ENCODE measurements at places on chromosomes 2 and 18.

DNA sequence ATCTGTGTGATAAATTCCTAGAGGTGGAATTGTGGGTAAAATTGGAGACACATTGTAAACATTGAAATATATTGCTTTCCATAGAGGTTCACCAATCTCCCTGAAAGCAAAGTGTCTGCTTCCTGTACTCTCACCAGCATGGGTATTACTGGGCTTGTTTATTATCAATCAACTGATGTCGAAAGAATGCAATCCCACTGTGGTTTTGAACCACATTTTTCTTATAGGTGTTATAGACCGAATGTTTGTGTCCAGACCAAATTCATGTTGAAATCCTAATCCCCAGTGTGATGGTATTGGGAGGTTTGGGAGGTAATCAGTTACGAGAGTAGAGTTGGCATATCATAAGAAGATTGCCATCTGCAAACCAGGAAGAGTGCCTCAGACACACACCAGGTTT, 1212.4 kb downstream of the LRP1B start:
- no peak for DNase-seq

DNA sequence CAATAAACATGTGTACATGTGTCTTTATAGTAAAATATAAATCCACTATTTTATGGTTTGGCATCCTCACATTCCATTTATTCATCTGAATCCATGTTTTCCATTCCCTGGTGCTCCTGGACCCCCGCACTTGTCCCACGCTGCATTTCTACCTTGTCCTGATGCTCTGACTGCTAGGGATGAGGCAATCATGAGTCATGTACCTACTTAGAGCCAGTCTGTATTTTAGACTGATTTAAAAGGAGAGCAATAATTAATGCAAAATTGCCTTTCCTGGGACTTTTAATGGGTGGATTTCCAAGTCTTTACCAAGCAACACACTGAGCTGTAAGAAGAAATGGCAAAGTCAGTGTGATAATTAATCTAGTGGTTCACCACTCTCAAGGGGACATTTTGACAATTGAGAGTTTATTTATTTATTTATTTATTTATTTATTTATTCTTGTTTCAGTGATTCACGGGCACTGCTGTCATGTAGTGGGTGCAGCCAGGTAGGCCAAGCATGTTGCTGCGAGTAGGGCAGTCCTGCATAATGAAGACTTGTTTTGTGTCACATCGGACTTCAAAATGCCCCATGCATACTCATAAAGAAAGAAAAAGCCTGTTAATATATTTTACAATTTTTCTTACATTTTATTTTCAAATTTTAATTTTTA, 419.3 kb upstream of the VWC2L start:
- DNase-seq = no peak

DNA sequence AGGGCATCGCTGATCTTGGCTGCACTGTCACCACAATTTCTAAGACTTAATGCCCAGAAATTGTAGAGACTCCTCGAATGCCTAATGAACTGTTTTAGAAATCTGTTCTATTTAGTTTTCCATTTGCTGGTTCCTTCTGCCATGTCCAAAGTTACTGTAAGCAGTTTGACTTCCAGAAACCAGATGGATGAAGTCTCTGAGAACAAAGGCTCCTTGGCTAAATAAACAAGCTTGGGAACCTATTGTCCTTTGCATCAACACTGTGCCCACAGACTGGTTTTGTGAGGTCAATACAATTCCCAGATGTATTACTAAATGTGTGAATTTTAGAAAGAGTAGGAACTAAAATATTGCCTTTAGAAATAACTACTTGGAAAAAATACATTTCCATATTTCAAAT, 600.2 kb downstream of the NYAP2 start:
- DNase-seq = no peak

GRCh38 chr2:170895023-170895757, 33.9 kb upstream of the GORASP2 start:
- no peak for DNase-seq

GRCh38 chr2:34337735-34338134, 738.6 kb upstream of the FAM98A start:
- no peak for DNase-seq

DNA sequence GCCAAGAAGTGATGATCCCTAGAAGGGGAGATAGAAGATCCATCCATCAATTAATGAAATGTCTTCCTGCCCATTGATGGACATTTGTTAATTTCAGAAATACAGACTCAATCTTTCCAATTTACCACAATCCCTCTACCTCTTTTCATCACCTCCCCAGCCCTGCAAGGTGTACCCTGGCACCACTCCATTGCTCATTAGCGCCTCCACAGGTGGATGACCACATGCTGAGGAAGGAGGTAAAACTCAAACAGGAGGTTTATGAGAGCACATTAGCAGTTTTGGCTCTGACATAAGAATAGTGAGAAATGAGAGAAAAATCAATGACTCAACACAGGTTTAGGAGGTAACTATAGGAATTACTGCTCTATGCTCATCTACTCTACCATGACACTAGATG, 208.0 kb downstream of the C1D start:
- DNase-seq = no peak

DNA sequence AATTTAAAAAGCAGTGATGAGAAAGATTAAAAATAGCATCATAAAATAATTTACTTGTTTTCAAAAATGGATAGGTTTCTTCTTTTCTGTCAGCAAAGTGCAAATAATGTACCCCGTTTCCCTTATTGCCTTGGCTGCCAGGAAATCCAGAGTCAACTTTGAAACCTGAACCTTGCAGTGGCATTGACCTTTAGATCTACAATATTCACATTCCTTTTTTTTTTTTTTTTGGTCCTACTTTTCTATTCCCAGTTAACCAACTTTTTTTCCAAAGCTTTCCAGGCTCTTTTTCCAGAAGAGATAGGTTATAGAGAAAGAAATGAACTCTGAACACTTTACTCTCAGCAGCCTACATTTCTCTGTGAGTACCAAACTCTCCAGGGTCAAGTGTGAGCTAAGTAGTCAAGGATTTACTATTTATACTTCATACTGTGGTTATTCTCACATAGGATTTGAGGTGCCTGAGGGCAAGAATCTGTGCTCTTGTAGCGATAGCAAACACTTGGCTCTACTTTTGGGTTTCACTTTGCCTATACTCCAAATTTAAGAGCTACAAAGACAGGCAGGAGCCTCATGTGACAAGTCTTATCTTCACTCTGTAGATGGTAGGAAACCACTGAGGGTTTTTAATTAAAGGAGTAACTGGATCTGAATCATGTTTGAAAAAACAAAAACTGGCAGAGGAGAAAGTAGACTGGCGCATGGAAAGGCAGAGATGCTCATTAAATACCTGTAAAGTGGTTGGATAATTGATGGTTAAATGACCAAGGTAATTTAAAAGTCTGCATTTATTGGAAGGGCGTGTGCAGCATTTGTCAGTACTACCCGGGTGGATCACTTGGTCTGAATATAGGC, 63.2 kb upstream of the TMEM17 start:
- DNase-seq = no peak

GRCh38 chr2:66649006-66649405, 214.1 kb downstream of the MEIS1 start:
- no peak for DNase-seq

- DNase-seq = no peak
Measured at GRCh38 chr2:10234409-10235094, 68.2 kb upstream of the HPCAL1 start.

DNA sequence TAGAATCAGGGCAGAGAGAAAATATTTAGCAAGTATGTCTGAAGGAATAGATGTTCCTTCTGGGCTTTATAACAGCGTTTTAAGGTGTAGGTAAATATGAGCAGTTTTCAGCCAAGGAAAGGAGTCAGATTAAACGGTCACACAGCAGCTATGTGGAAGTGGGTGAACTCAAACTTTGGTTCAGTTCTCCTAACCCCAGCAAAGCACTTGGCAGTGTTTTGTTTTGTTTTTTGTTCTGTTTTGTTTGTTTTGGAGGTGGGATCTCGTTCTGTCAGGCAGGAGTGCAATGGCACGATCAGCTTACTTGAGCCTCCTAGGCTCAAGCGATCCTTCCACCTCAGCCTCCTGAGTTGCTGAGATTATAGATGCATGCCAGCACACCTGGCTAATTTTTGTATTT, 24.6 kb downstream of the TANC1 start:
- no peak for DNase-seq

DNA sequence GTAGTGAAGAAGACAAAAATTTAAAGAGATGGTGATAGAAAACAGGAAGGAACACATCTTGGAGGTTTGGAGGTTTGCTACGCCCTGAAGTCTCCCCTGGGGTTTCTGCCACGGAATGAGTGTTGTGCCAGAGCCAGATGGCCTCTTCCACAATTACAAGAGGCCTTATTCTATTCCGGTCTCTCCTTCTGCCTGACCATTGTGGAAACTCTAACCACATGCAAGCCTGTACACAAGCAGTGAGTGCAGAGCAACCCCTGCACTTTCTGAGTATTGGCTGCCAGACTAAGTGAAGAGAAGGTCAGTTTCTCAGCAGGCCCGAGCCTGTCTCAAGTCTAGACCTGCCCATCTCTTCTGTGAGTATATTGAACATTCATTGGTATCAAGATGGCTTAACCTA, 22.7 kb upstream of the MYO1B start:
- DNase-seq = no peak

- DNase-seq = peak; percentile 78
Measured at GRCh38 chr2:102050854-102051391, 59.2 kb downstream of the IL1R2 start.

GRCh38 chr2:9883897-9884296, 40.6 kb downstream of the TAF1B start:
- DNase-seq = no peak

GRCh38 chr18:36798738-36799473, 29.9 kb downstream of the TPGS2 start:
- no peak for DNase-seq

DNA sequence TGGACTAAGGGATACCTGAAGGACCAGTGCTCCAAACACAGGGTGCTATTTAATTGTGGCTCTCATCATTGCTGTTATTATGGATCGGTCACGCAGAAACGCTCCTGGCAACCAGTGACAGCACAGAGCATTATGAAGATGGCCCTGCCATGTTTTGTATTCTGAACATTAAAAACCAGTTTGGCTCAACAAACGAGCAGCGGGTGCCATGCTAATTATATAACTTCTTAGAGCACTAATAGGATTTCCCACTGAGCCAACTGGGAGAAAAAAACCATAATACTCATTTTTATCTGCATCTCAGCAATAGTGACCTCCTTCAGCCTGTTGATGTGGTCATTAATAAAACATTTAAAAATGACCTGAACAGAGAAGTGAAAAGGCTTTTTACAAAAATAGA, 212.8 kb downstream of the STK39 start:
- no peak for DNase-seq

DNA sequence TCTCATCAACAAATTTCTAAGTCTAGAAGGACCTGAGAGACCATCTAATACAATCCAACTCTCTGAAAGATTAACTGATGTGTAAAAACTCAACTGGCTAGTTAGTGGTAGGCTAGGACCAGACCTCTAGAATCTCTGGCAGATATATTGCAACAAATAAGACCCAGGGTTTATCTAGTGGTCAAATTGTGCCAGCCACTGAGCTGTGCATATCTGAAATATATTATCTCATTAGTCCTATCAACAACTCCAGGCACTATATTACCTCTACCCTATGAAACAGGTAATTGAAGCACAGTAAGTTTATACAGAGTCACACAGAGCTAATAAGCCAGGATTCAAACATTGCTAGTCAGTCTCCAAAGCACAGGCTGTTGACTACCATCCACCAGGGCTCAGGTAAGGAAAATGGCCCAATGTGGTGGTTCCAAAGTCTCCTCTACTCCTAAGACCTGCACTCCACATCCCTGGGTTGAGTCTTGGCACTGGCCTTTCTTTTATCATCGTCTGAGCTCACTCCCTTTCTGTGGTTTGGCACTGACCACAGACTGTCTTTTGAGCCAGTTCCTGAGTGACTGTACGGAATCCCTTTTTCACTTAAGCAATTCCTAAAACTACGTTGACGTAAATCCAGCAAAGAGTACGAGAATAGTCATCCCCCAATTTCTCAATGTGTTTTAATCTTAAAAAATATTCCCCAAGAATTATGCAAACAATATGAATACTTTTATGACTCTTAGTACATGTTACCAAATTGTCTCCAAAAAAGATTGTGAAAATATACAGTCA, 11.9 kb upstream of the PID1 start:
- DNase-seq = no peak
